Cortex of kidney (tissue), 1 donor: ENCODE measurements at places on chromosomes 7 and 10.
A peak's percentile ranks its signal among the peaks of the same experiment; 100 is the strongest.

DNA sequence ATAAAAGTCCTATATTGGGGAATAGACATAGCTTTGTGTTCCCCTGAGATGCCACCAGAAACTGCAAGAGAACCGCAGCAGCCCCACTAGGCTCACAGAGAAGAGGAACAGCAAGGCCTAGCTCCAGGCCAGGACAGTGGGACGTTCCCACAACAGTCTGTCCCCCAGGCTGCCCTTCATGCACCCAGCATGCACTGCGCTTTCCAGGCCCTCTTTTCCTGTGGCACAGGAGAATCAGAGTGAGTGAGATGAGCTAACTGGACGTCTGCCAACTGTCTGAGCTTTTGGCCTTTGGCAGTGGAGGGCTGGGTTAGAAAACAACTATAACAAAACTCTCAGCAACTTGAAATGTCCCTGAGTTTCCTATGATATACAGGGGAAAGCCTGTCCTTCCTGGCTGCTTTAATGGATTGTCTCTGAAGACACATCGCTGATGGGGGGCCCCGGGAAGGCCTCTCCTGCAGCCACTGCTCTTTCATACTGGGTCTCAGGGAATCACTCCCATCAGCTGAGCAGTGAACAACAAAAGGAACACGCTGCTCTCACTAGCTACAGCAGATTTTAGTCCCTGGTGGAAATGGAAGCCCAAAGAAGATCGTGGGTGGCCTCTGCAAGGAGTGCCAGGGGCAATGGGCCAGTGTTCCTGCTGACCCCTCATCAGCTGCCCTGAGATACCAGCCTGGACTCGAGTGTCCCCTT is 53.5 kb downstream of the PODXL start:
- no peak for DNase-seq

GRCh38 chr7:30634193-30634626 is 39.5 kb downstream of the GARS1 start:
- DNase-seq: no peak

- DNase-seq: no peak
These were observed 210.5 kb downstream of the BICC1 start for GRCh38 chr10:58723186-58723585.

- no peak for DNase-seq
These were observed 13.1 kb downstream of the TSPAN15 start for GRCh38 chr10:69464401-69464800.

DNA sequence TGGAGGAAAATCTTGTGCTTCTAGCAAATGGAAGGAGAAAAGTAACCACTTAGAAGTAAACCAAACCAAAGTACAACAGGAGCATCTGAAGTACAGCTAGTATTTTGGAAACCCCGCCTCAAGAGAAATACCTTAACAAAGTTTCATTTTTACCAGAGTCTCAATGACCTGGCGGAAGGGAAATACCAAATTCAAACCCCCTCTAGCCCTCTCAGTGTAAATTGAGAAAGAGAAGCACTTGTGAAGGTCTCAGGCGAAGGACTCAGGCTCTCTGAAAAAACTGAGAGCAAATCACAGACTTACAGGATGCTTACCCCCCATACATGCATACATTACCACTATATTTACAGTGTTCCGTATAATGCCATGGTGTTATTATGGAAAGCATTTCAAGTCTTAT is 70.1 kb downstream of the ZPBP start:
- no peak for DNase-seq

DNA sequence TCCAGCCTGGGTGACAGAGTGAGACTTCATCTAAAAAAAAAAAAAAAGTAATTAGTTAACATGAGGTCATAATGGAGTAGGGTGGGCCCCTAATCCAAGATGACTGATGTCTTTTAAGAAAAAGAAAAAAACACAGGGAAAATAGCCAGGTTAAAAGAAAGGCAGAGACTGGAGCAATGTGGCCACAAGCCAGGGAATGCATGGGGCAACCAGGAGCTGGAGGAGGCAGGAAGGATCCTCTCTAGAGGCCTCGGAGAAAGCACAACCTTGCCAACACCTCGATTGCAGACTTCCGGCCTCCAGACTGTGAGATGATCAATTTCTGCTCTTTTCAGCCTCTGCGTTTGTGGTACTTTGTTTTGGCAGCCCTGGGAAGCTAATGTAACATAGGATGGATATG is 121.5 kb downstream of the ITIH5 start:
- no peak for DNase-seq

GRCh38 chr10:46247808-46248569 is 38.8 kb upstream of the ANTXRL start:
- no peak for DNase-seq

- DNase-seq: no peak
These were observed 75.9 kb downstream of the RGS10 start for GRCh38 chr10:119466655-119467054.

GRCh38 chr7:555551-556160 is 36.0 kb upstream of the PDGFA start:
- no peak for DNase-seq

- DNase-seq: no peak
These were observed 221.1 kb downstream of the KCNMA1 start for GRCh38 chr10:77416311-77417135.

GRCh38 chr10:113052076-113052830 is 102.2 kb downstream of the TCF7L2 start:
- DNase-seq: no peak

DNA sequence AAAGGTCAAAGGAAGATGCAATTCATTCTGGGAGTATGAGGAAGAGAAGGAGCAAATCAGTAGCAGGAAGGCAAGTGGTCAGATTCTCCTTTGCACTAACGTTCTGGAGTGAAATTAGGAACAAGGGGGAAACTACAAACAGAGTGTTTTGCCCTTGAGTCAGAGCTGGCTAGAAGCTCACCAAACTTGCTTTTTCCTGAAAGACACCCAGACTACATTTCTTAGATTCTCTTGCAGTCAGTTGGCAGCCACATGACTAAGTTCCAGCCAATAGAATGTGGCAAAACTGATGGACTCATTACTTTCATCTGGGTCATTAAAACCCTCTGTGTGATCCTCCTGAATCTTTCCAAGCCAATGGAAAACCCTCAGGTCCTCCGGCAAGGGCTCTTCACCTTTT is 18.6 kb upstream of the DLX5 start:
- DNase-seq: no peak

- peak; percentile 65 for DNase-seq
These were observed 918 bp upstream of the ARHGAP21 start for GRCh38 chr10:24724381-24725228.

DNA sequence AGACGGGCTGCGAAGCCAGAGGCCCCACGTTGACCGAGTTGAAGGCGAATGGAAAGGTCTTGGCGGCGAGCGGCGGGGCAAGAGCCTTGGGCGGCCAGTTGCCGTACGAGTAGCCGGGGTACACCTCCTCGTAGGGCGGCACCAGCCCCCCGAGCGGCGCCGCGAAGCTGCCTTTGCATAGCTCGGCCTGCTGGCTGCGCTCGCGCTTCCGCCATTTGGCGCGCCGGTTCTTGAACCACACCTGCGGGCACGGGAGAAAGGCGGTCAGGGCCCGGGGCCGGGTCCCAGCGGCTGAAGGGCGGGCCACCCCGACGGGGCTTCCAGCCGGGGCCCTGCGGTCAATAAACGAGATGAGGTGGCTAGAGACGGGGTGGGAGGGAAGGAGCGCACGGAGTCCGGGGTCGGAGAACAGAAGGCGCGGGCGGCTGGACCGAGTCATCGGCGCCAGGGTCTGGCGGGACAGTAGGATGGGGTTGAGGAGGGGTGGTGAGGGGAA is 4.8 kb downstream of the ELOVL3 start:
- no peak for DNase-seq

DNA sequence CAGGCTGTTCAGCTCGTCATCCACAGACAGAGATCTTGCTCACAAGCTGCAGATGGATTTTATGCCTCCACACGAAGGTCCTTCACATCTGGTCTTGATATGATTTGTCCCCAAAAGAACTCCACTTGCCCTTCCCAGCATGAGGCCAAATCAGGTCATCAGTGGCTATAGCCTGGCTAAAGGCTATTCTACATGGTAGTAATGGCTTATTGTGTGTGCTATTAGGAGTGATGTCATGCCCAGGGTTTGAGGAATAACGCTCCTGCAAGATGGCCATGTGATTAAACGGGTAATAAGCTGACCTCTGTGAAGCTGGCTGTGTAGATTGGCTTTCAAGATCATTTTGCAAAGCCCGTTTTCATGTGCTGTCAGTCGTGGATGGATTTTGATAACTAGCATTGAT is 313.8 kb downstream of the FRMD4A start:
- DNase-seq: no peak

GRCh38 chr10:31875608-31876007 is 53.0 kb downstream of the ARHGAP12 start:
- DNase-seq: no peak

- no peak for DNase-seq
These were observed 9.1 kb upstream of the ZYX start for GRCh38 chr7:143372070-143372469.
